ENCODE measurements at places on chromosomes 16 and 17. TPM values are rescaled to one million over a fixed set of nuclear protein-coding genes. Genes with fewer than 3 reads are reported as not detected.

GRCh38 chr17:83126275-83126811 is 46.9 kb downstream of the METRNL start:
- DNase-seq = no peak

GRCh38 chr16:30395992-30396585 is 869 bp downstream of the ZNF48 start:
- DNase-seq = no peak

The TBC1D3E gene
- total RNA-seq = 0.32 TPM

The TP53TG3B gene
- 0.32 TPM for total RNA-seq

The KRT12 gene
- total RNA-seq = not detected

All from fibroblast of villous mesenchyme (primary cell).